Activated CD4-positive, alpha-beta T cell treated with anti-CD3 and anti-CD28 coated beads, Interleukin-2, Interleukin-4, amounts not matched to agents 100 ng/mL and 50 ng/mL, durations not matched to agents 16 hours and 8 hours (primary cell): ENCODE measurements at places on chromosomes 6 and 20.
A peak's percentile ranks its signal among the peaks of the same experiment; 100 is the strongest.

GRCh38 chr20:4973330-4974097, 27.8 kb downstream of the SLC23A2 start:
- peak; percentile 54 for DNase-seq

DNA sequence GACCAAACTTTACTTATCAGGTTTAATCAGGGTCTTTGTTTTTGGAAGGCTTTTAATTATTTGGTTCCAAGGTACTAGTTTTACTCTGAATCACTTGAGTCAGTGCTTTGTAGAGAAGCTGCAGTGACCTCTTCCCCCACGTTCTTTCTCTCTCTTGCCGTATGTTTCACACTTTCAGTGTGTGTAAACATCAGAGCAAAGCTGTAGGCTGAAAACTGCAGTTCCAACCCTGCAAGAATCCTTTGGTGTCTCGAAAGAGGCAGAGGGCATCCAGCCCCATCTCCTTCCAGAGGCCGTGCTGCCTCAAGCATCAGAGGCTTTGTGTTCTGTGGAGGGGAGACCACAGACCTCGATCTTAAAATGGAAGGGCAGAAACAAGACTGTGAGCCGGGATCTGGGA, 42.1 kb downstream of the CFAP61 start:
- DNase-seq, result no peak

- DNase-seq, result no peak
Observed at GRCh38 chr6:63403725-63404124, 83.9 kb upstream of the LGSN start.

DNA sequence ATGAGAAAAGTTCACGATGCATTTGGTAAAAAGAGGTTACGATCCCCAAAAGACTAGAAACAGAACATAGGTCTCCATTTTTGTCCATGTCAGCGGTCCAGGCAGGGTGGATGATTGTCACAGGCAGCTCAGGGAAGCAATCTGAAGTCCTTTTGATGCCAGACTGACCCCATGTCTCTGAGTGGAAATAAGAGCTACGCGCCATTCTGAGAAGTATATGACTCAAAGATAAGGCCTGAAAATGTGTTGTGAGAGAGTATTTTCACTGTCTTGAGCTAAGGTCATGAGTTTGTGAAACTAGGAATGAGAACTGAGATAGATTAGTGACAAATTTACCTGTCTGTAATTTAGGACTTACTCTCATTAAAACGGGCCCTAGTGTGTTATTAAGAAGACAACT, 69.5 kb downstream of the LYRM4 start:
- DNase-seq, result no peak

DNA sequence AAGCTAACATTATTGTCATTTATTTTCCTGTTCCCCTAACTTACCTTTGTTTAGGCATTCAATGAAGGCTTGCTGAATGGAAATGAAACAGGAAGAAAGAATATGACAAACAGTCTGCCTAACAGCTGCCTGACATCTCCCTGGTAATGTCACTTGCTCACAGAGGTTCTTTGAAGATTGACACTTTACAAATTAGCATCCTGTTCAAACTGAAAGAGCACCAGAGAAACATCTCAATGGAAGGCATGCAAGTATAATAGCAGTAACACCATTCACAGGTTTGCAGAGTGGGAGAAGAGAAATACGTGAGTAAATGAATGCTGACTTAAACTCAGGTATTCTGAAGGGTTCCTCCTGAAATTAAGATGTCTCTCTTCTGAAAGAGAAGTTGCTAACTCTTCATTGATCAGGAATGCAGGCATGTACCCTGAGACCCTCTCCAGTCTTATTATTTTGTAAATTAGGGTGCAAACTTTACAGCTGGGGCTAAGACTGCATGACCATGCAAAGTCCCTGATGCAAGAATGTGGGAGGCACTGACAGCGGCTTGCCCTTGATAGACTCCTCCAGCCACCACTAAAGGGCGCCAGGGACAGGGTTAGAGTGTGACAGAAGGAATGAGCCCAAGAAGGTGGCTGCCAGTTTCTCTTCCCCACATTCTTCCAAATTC, 1.3 kb upstream of the SMLR1 start:
- DNase-seq, result no peak
